Stimulated activated CD8-positive, alpha-beta memory T cell treated with anti-CD3 and anti-CD28 coated beads, Interleukin-4, amount 100 ng/mL, for 24 hours (primary cell): ENCODE measurements at places on chromosomes 7 and 10.

DNA sequence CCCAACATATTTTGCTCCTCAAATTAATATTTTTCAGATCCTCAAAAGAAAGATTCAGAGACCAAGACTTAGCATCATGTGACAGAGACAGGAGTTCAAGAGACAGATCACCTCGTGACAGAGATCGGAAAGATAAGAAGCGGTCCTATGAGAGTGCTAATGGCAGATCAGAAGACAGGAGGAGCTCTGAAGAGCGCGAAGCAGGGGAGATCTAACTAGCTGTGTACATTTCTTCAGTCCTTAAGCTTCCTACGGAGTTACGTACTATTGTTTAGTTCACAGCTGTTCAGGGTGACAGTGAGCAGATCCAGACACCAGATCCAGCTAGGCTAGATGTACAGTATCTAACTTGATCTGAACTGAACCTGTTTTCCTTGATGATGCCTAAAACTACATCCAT, 61.3 kb downstream of the KLRG2 start:
- DNase-seq, result no peak

DNA sequence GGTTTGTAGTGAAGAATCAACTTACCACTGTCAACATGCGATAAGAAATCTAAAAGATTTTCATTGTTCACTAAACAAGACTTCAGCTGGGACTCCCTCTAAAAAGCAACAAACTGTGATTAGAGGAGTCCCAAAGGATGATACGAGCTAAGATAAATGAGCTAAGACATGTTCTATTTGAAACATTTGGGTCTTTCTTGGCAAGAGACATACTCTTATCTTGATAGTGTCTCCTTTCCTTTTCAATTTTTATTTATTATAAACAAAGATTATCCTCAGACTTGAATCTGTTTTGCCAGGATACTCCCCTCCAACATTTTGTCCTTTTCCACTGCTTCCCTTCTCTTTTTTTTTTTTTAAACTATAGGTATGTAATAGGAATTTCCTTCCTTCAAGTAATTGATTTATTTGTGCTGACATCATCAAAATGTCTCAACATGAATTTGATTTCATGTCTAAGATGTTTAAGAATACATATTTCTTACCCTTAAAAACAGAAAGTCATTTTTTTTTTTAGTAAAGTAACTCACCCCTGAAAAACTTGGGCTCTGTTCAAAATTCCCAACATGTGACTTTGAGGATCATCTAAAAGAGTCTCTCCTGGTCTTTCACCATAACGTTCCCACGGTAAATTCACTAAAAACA, 158.4 kb upstream of the NRP1 start:
- no peak for DNase-seq

- DNase-seq, result no peak
Measured at GRCh38 chr10:5694573-5694972, 9.9 kb downstream of the TASOR2 start.

GRCh38 chr7:141442781-141443180, 108.4 kb upstream of the AGK start:
- no peak for DNase-seq

GRCh38 chr7:11478426-11478825, 353.6 kb downstream of the THSD7A start:
- no peak for DNase-seq

- DNase-seq, result no peak
Measured at GRCh38 chr7:25118048-25118753, 6.9 kb downstream of the CYCS start.
